Activated T-cell treated with anti-CD3 and anti-CD28 coated beads for 1 hour (primary cell): ENCODE measurements at places on chromosomes 6 and 20.

GRCh38 chr6:782141-782540 is 89.2 kb upstream of the EXOC2 start:
- DNase-seq, result no peak

DNA sequence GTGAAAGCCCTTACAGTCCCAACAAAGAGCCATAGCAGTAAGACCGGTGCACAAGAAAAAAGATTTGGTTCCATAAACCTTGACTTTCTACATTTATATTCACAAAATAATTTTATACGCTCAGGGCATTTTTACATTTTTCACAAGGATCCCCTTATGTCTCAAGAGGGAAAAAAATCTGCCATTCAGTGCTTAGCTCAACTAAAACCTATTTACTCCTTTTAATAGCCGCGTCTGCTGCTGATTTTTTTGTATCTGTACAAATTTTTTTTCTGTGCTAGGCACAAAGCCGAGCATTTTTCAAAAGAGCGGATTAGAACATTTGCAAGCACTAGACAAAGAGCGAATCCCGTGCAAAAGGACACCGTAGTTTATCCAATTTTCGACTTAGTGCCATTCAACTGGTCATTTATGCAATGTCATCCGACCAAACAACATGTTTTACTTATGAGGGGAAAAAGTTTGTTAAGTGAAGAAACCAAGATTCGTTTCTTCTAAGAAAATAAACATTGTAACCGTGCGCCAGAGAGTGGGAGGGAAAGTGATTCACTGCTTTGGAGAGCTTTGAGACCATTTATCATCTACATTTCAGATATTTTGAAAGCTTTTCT is 3.7 kb downstream of the TFAP2D start:
- no peak for DNase-seq

DNA sequence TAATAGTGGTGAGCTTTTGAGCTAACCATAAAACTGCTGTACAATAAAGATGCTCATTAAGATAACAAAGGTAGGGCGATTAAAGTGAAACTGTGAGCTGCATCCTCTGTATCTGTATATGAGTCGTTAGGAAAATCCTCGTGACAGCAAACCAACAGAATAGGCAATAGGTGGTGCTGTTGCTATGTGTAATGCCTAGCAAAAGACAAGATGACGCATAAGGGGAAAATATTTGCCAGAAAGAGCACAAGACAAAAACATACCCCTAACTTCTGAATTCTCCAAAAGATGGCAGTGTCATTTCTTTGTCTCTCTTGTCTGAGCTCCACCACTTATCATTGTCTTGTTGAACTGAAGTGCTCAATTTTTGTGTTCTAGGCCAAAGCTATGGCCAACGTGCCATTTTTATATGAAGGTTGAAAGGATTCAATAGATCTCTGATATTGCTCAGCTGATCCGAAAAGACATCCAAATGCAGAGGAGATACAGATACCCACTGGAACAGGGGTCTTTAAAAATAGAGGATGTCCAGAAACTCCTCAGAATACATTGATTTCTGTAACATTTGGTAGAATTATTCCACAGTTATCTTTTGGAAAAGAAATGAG is 56.3 kb upstream of the ANKEF1 start:
- DNase-seq, result no peak

- no peak for DNase-seq
Measured at GRCh38 chr6:145798530-145798929, 16.1 kb downstream of the FBXO30 start.

DNA sequence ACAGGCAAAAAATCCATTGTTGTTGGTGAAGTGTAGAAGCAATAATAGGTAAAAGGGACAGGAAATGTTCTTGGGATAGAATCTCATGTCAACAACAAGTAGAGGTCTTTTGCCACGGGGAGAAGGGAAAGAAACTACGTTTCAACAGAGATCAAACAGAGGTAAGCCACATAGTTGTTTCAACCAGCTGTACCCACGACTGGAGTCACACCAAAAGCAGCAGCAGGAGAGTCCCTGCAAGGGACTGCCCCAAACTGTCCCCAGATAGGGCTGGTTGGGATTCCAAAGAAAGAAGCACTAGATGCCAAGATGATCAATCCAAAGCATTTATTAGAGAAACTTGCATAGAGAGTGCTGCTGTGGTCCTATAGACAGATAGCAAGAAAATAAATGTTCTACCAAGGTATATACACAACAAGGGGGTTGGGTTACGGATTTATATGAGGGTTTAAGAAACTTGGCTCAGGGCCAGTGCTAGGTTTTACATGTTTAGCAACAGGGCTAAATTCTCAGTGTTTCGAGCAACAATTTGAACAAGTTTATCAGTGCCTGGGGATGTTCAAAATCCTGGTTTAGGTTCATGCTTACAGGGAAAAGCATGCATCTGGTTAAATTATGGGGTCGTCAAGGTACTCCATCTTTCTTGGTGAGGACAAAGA is 466.5 kb downstream of the MMUT start:
- DNase-seq, result no peak

DNA sequence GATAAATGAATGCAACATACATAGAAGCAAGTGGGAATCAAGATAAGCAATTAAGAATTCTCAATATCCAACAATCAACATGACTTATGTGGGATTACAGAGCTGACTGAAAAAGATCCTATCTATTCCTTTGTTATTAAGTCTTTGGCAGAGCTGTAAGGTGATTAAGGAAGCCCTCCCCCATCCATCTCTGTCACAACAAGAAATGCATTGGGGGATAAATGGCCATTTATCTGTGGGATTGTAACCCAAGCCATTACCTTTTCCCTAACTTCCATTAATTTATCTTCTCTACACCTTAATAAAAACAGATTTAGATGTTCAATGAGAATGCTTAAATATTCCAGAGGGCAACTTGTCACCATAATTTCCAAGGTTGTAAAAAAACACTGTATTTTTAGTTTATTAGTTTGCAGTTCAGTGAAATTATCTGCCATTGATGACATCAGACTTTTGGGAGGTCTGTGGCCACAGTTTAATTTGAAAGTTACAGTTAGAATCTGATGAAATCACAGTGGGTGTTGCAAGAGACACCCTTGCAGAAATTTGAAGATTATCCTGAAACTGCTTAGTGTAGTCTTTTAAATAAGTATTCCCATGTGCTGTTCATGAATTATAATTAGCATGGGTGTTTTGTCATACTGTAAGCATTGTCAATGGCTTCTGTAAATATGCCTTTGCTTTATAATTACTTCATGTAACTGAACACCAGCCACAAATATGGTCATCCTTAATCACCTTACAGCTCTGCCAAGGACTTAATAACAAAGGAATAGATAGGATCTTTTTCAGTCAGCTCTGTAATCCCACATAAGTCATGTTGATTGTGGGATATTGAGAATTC is 49.4 kb upstream of the FYN start:
- no peak for DNase-seq

- no peak for DNase-seq
Measured at GRCh38 chr6:43944908-43945767, 175.1 kb downstream of the VEGFA start.

DNA sequence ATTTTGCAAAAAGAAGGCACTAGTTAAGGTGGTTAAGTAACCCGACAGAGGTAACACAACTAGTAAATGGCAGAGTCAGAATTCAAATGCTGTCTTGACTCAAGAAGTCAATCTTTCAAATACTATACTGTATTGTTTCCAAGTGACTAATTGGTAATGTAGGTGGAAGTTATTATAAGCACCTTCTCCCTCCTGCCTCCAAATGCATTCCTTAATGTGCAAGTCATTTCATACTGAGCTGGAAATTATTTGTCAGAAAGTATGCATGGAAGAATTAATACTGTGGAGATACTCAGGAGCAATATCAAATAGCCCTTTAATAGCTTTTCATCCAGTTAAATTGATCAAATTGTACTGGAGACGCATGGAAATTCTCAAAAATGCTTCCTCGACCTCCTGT is 579.1 kb downstream of the DOK5 start:
- DNase-seq, result no peak

DNA sequence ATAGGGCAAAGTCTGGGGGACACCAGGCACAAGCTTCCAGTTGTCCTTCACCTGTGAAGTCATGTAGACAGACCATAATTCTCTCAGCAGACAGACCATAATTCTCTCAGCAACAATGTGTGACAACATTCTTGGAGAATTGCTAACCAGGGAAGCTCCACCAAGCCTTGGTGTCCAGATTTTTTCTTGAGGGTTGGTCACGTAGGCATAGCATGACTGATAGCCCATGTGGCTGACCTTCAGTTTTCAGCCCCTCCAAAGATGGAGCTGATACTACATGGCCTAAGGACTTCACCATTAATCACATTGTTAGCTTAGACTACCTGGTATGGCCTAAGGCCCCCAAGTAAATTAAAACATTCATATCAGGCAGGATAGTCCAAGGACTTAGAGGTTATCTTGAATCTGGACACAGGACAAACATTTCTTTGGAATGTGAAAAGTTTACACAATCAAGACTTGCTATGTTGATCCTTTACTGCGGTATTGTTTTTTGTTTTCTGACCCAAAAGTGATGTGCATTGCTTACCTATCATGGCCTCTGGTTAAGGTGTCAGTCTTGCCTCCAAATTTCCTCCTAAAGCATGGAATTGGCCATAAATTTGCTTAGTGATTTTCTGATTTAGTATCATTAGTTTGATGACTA is 76.9 kb downstream of the CEP57L1 start:
- DNase-seq, result no peak

DNA sequence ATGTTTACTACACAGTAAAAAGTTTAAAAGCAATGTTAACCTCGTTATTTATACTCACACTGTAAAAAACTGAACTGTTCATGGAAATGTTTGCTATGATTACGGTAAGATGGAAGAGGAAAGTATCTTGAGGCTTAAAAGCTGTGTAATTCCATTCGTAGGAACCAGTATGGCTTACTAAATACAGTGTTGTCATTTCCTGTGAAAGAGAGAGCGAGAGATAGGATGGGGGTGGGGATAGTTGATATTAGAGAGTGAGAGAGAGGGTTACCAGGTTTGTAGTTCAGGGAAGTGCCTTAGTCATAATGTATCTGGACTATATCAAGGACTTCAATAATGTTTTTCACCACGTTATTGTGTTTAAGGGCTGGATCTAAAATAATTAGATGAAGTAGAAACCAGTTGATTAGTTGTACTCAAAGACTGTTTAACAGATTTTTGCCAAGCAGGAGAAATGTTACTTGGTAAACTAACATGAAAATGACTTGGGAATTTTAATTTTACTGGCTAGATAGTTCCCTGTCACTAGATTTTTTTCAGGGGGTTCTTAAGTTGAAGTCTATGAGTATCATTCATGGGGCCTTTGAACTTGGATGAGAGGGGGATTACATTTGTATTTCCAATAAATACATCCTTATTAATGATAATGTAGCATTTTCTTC is 30.4 kb downstream of the AFDN start:
- DNase-seq, result no peak

GRCh38 chr6:34656378-34657036 is 40.1 kb downstream of the ILRUN start:
- no peak for DNase-seq

DNA sequence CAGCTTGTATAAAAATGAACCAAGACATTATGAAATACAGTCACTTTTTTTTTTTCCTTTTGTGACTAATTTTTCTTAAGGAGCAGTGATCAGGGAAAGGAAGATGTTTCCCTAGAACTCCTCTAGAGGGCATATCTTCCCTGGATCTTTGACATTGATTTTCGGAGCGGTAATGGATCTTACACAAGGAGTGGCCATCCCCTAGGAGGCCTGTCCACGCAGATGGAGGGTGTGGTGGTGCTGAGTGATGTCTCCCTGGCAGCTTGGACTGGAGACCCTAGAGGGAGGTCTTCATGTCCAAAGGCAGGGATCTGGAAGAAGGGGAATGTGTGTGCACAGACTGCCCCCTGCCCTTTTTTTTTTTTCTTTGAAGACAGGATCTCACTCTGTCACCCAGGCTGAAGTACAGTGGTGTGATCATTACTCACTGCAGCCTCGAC is 7.0 kb upstream of the KIFC1 start:
- no peak for DNase-seq

GRCh38 chr20:19991854-19992253 is 25.3 kb upstream of the NAA20 start:
- DNase-seq, result no peak

DNA sequence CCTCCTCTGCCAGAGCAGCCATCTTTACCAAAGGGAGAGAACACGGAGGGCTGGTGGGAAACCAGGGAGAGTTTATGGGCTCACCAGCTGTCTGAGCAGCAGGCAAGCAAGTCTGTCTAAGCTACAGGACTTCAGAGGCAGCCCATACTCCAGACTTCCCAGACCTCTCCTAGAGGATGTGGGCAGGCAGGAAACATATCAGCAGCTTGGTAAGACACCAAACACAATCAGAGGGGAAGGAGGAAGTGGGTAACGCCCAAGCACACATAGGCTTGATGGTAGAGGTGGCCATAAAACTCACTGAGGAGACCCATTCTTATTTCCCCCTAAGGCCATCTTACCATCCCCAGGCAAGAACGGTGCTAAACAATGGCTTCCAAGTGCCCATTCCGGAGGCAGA is 143.1 kb upstream of the ARID1B start:
- no peak for DNase-seq

- no peak for DNase-seq
Measured at GRCh38 chr6:135383301-135383700, 114.2 kb downstream of the AHI1 start.

DNA sequence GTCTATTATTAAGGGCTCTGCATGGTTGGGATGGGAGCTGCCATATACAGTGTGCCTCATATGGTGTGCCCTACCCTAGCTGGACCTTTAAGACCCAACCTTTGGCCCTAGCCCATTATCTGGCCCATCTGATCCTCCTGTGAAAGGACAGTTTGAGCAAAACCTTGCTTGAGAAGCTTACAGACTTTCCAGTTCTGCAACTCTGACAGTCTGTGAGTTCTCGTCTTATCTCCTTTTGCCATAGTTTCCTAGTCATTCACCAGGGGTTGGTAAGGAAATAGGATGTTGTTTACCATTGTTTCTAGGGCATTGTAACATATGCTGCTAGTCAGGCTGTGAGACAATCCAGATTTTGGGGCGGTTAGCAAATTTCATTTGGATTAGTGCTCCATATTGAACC is 17.2 kb downstream of the CTNNBL1 start:
- no peak for DNase-seq

GRCh38 chr6:155310596-155310995 is 3.7 kb downstream of the TFB1M start:
- DNase-seq, result no peak

DNA sequence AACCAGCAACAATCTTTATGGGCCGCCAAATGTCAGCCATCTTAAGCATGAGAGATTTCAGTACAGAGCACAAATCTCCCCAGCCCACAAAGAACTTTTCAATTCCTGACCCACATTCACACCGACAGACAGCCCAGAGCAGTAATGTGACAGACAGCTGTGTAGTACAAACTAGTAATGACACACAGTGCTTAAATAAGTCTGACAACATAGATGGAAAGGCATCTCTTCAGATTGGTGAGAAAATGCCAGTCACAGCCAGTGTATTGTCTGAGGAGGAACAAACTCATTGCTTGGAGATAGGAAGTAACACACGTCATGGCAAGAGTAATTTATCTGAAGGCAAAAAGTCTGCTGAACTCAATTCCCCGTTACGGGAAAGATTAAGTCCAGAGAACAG is 36.0 kb downstream of the KIZ start:
- no peak for DNase-seq

GRCh38 chr6:145744619-145745018 is 9.3 kb upstream of the EPM2A start:
- no peak for DNase-seq
